ENCODE measurements at places on chromosomes 2 and 18. TPM values are rescaled to one million over a fixed set of nuclear protein-coding genes. Genes with fewer than 3 reads are reported as not detected.

The CSRNP3 gene
- total RNA-seq, result under 0.01 TPM

The GALNT3 gene
- total RNA-seq, result 20.4 TPM

The CHRNG gene
- total RNA-seq, result not detected

The GAD1 gene
- total RNA-seq, result not detected

Measured in mononuclear cell (primary cell).